Pancreas (tissue), 10 donors: ENCODE measurements at places on chromosomes 2 and 18. TPM values are rescaled to one million over a fixed set of nuclear protein-coding genes. Genes with fewer than 3 reads are reported as not detected.

PCARE gene
- polyA plus RNA-seq = 0.04 TPM

TSPYL6 gene
- polyA plus RNA-seq = not detected

CTAGE1 gene
- polyA plus RNA-seq = not detected

GNAL gene
- 0.72 TPM for polyA plus RNA-seq

SLC4A3 gene
- polyA plus RNA-seq = 10.2 TPM

SLC9A4 gene
- polyA plus RNA-seq = not detected

UGT1A8 gene
- not detected for polyA plus RNA-seq

SRD5A2 gene
- polyA plus RNA-seq = 0.05 TPM

ASIC4 gene
- 0.27 TPM for polyA plus RNA-seq

SERPINB13 gene
- not detected for polyA plus RNA-seq

EGR4 gene
- polyA plus RNA-seq = 0.94 TPM

RRM2 gene
- polyA plus RNA-seq = 0.16 TPM

BCL2 gene
- 2.0 TPM for polyA plus RNA-seq

LYPD6 gene
- 0.91 TPM for polyA plus RNA-seq
